ENCODE measurements at places on chromosomes 11 and 22. TPM values are rescaled to one million over a fixed set of nuclear protein-coding genes. Genes with fewer than 3 reads are reported as not detected.

Gene DDI1
- not detected for total RNA-seq

Gene C1QTNF5
- total RNA-seq, result 8.6 TPM

Gene WNT7B
- not detected for total RNA-seq

Gene ELF5
- total RNA-seq, result not detected

Gene OR8D4
- total RNA-seq, result 0.82 TPM

Gene CSRP3
- total RNA-seq, result not detected

Gene CADM1
- total RNA-seq, result 2.8 TPM

Gene IL18
- total RNA-seq, result 169 TPM

Gene OR51I1
- total RNA-seq, result not detected

Gene SPTBN2
- total RNA-seq, result 1.9 TPM

Gene SPTY2D1
- total RNA-seq, result 16.3 TPM

Gene SCT
- total RNA-seq, result not detected

DNA sequence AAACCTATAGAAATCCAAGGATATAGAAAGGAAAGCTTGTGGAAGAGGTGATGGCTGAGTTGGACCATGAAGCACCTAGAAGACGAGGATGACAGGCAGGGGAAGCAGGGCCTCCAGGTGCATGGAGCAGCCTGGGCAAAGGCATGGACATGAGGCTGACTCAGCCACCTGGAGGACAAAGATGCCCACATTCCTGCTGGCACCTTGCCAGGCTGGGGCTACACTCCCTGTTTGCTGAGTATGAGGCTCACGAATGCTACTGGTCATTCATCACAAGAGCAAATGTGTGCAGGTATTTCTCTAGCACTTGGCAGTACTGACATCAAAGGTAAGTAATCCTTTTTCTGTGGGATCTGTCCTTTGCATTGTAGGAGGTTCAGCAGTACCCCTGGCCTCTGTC, 7.1 kb upstream of the SCGB2A1 start:
- DNase-seq, result no peak

DNA sequence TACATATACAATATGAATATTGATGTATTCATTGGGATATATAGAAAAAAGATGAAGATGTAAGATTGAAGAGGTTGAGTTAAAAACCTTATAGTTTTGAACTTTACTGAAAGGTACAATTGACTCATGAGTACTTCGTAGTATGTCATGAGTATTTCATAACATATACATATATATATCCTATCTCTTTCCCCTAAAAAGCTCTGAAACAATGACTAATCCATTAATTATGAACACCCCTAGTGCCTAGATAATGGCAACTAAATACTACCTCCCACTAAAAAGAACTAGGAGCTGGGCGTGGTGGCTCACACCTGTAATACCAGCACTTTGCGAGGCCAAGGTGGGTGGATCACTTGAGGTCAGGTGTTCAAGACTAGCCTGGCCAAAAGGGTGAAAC, 31.5 kb downstream of the SLC35F2 start:
- DNase-seq, result no peak

GRCh38 chr11:115092516-115092915, 411.7 kb downstream of the CADM1 start:
- DNase-seq, result no peak

DNA sequence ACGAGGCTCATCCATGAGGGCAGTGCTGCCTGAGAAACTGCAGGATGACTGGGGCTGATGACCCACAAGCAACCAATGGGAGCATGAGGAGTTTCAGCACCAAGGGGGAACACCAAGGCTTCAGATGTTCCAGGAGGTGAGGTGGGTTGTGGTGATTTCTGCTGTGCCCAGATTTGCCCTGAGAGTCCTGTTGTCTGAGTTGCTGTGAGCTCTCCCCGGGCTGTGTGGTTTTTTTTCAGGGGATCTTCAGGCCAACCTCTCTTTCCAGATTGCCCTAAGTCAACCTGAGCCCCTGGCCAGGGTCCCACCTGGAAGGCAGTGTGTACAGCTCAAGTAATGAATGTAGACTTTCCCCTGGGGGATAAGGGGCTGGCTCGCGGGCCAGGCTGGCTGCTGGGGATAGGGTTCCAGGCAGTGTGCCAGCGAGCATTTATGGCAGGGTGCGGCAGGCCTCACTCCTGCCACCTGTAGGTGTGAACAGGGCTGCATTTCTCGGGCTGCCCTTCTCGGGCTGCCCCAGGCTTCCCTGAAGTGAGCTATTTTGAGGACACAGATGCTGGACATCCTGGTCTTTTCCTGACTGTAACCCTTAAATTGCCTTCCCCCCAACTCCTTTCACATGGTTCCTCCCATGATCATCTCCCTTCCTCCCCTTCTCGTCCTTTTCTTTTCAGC, 9.8 kb downstream of the SLC22A6 start:
- peak; percentile 85 for DNase-seq

- no peak for DNase-seq
Observed at GRCh38 chr22:36349726-36350125, 38.0 kb downstream of the MYH9 start.

DNA sequence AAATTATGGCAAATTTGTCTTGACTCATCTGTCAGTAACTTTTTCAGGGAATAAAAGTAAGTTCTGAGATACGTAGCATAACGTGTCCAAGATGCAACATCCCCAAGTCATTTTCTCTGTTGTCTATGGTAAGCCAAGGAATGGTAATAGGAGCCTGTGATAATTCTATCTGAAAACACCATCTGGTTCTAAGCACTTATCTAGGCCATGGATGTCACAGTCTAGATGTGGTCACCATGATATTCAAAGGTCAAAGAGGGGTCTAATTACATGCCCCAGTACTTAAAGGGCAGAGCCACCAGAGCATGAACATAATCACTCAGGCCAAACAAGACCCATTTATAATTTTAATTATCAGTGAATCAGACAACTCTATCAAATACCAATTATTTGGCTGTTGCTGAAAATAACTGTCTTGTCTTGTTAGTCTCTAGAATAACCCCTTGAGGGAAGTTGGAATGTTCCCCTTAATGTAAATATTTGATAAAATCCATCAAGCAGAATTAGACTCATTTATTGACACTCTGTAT, 225.1 kb upstream of the MPPED2 start:
- no peak for DNase-seq

DNA sequence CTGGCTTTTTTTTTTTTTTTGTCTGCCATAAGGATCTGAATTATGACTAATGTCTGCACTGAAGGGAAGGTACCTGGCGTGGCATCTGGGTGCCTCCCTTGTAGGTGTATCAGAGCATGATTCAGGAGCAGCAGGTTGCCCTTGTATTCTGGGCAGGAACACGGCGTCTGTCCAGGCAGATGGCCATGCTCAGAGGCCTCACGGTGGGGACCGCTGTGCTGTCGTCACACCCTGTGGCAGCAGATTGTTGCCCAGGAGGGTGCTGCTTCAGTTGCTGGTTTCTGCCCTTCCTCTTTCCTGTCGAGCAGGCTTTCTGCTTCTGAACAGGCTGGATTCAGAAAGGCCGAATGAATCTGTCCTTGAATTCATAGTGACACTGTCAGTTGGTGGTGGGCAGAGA, 11.0 kb downstream of the ZNRF3 start:
- DNase-seq, result peak; percentile 64

DNA sequence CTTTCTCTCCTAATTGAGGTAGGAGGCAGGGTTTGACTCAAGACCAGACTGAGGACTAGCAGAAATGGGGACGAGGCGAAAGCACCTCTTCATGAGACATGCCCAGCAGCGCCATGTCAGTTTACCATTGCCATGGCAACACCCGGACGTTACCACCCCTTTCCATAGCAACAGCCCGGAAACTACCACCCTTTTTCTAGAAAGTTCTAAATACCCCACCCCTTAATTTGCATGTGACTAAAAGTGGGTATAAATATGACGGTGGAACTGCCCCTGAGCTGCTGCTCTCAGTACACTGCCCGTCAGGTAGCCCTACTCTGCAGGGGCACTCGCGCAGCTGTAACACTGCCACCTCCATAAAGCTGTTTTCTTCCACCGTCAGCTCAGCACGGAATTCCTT, 5.9 kb upstream of the RAC2 start:
- no peak for DNase-seq

- peak; percentile 61 for DNase-seq
Observed at GRCh38 chr11:115503083-115503885, 931 bp downstream of the CADM1 start.

- DNase-seq, result no peak
Observed at GRCh38 chr22:35202376-35202775, 54.9 kb upstream of the HMGXB4 start.

DNA sequence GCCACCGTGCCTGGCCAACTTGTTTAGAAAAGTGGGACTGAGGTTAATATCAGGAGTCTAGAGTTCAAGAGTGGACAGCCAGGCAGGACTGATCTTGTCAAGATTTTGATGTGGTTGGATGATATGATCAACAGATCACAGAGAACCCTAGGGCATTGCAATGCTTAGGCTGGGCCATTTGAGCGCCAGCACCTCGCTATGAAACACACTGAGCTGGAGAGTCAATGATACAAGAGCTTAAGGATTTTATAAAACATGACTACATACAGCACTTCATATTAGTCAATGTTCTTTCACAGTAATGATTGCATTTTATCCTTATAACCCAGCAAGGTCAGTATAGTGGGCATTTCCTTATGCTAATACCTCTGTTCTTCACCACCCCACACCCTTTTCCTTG, 15.4 kb upstream of the PEX26 start:
- DNase-seq, result no peak

DNA sequence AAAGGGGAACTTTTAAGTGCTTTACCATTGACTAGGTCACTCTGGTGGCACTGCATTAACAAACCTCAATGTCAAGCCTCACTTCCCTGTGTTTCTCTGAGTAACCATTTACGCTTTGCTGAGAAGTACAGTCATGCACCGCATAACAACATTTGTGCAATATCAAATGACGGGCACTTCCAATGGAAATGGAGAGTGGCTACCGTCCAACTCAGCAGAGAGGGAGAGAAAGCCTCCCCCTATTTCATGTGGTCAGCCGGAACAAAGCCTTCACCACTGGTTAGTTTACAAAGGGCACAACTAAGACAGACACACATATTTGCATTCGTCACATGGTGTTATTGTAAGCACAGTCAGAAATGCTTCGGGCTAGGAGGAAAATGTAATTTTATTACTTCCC, 117.3 kb downstream of the RASSF10 start:
- DNase-seq, result no peak
